Activated CD8-positive, alpha-beta T cell treated with anti-CD3 and anti-CD28 coated beads for 36 hours (primary cell): ENCODE measurements at places on chromosomes 5 and 9. TPM values are rescaled to one million over a fixed set of nuclear protein-coding genes. Genes with fewer than 3 reads are reported as not detected.

Gene SLC25A48
- total RNA-seq, result not detected

Gene RNF224
- total RNA-seq, result not detected

Gene ABLIM3
- not detected for total RNA-seq

Gene TAF11L5
- total RNA-seq, result not detected

Gene WNT8A
- not detected for total RNA-seq

Gene PPP3R2
- total RNA-seq, result not detected

Gene GCNT4
- total RNA-seq, result 2.1 TPM

Gene HRCT1
- not detected for total RNA-seq

GRCh38 chr9:34985311-34985899, 4.1 kb upstream of the DNAJB5 start:
- DNase-seq, result peak; percentile 84
- no peak overlapping the region for H3K4me3 ChIP-seq
- peak overlapping the region; percentile 32 for H3K27ac ChIP-seq
- H3K36me3 ChIP-seq, result no peaks in the 10 kb centered on the region

DNA sequence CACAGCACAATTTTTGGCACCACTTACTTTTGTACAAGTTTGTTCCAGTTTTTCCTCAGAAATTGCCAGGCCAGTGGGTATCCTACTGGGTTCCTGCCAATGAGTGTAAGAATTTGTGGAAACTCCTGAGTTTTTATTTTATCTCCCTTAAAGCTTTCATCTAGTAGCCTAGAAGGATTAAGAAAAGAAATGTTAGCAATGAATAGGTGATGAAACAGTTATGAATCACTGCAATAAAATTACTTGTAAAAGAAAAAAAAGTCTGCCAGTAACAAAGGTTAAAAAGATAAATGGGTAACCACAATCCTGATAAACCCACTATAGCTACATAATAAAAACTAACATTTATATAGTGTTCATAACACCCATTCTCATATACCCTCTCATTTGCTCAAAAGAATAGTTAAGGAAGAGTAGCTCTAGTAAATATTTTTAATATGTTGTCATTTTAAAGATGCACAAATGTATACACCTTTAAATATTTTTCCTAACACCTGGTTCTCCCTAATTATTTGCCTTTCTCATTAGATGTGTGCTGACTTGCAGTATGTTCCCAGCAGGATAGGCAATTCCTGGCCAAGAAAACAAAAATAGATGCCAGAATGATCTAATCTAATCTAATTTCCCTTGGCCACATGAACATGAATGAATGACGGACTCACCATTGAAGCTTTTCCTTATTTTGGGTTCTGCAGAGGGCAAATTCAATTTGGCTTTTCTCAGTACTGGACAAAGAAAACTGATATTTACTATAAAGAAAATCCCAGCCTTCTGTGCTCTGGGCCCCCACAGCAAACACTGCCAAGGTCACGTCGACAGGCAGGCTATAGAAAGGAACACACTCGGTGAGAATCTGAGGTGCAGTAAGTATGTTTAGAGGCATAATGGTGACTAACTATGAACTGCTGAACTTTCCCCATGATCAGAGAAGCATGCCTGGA, 26.4 kb downstream of the ERAP1 start:
- DNase-seq, result no peak
- H3K4me3 ChIP-seq, result no peak overlapping the region
- peaks cover 4% of the 10 kb centered on the region for H3K4me1 ChIP-seq
- peaks cover 61% of the 10 kb centered on the region for H3K36me3 ChIP-seq
- peak overlapping the region; percentile 44 for H3K27ac ChIP-seq

GRCh38 chr9:73178044-73178443, 26.4 kb downstream of the ANXA1 start:
- DNase-seq, result no peak
- H3K4me3 ChIP-seq, result no peak overlapping the region
- peaks cover 10% of the 10 kb centered on the region for H3K4me1 ChIP-seq
- H3K27ac ChIP-seq, result no peak overlapping the region
- no peaks in the 10 kb centered on the region for H3K36me3 ChIP-seq

DNA sequence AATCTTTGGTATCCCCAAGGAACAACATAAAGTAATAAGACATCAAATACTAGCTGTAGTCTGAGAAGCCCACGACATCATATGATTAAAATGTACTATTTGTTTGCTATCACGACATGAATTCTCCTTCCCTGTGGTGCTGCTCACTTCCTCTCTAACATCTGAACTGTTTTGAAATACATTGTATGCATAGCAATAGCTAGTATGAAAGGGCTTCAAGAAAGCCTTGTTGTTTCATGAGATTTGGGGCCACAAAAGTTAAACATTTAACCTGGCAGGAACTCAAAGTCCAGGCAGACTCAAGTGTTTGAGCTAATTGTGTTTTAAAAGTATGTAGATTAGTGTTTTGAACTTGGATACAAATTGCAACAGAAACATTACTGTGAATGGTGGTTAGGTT, 237.4 kb upstream of the PTGER4 start:
- peak overlapping the region; percentile 63 for H3K4me3 ChIP-seq
- no peak for DNase-seq
- H3K27me3 ChIP-seq, result no peaks in the 10 kb centered on the region
- peaks cover 53% of the 10 kb centered on the region for H3K4me1 ChIP-seq
- H3K27ac ChIP-seq, result peak overlapping the region; percentile 98

DNA sequence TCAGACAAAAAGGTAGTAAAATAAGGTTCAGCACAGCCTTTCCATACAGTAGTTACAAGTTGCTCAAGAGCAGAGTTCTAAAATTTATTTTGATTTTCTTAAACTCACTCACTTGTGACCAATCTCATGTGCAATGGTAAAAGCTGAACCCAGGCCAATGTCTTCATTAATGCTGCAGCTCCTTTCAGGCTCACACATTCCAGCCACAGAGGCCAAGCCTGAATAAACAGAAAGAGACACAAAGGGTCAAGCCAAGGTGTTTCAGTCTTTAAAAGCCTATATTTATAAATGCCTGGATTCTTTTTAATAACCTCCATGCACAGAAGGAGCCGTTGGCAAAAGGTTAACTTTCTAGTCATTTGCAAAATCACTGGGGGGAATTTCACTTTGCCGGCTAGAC, 152.5 kb downstream of the ADAMTS6 start:
- no peak overlapping the region for H3K4me3 ChIP-seq
- no peak overlapping the region for H3K27ac ChIP-seq
- no peaks in the 10 kb centered on the region for H3K27me3 ChIP-seq
- DNase-seq, result no peak

DNA sequence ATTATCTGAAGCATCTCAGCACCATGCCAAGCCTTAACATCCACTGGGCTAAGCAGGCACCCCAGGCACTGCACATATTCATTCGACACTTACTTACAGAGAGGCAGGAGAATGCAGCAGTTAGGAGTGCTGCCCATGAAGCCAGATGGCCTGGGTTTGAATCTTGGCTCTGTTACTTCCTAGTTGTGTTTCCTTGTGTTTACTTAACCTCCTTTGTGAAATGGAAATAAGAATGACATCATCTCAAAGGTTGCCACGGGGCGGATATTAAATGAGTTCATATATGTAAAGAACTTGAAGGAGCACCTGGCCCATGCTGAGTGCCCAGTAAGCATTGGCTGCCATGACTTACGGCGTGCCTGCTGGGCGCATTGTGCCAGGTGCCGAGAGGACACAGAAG, 565.2 kb downstream of the CDK5RAP2 start:
- peaks cover 2% of the 10 kb centered on the region for H3K27me3 ChIP-seq
- no peak overlapping the region for H3K27ac ChIP-seq
- no peaks in the 10 kb centered on the region for H3K4me1 ChIP-seq
- no peak for DNase-seq

GRCh38 chr9:103474156-103474555, 479.0 kb downstream of the CYLC2 start:
- H3K4me3 ChIP-seq, result no peak overlapping the region
- DNase-seq, result no peak
- H3K4me1 ChIP-seq, result no peaks in the 10 kb centered on the region

DNA sequence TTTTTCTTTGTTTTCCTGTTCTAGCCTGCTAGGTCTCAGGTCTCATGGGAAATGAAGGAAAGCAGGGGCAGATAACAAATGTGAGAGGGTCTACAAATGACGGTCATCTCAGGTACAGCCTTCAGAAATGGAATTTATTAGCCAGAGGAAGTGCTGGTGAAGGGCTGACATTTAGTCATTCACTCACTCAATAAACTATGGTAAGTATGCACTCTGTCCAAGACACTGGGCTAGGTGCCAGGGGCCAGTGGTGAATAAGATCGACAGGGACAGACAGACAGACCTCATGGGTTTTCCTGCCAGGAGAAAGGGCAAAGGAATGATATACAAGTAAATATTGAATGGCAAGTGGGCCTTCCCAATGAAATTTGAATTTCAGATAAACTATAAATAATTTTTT, 6.3 kb downstream of the PDE6A start:
- H3K4me1 ChIP-seq, result no peaks in the 10 kb centered on the region
- DNase-seq, result no peak
- H3K4me3 ChIP-seq, result no peak overlapping the region
- no peak overlapping the region for H3K27ac ChIP-seq
- peaks cover 4% of the 10 kb centered on the region for H3K27me3 ChIP-seq

DNA sequence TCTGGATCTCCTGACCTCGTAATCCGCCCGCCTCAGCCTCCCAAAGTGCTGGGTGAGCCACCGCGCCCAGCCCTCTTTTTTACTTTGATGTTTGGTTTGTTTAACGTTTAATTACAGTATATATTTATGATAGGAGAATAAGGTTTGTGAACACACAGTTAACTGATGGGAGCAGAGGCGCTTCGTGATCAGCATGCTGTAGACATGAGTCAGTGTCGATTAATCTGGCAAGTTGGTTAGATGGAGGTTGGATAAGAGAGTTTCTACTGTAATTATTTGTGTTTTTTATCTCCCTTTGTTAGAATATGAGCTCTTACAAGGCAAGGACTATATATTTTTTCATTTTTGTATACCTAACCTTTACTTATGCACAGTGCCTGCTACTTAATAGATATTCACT, 14.3 kb downstream of the ATG10 start:
- H3K27ac ChIP-seq, result no peak overlapping the region
- H3K4me1 ChIP-seq, result no peaks in the 10 kb centered on the region
- DNase-seq, result no peak
- peaks cover 26% of the 10 kb centered on the region for H3K36me3 ChIP-seq
- no peaks in the 10 kb centered on the region for H3K27me3 ChIP-seq

DNA sequence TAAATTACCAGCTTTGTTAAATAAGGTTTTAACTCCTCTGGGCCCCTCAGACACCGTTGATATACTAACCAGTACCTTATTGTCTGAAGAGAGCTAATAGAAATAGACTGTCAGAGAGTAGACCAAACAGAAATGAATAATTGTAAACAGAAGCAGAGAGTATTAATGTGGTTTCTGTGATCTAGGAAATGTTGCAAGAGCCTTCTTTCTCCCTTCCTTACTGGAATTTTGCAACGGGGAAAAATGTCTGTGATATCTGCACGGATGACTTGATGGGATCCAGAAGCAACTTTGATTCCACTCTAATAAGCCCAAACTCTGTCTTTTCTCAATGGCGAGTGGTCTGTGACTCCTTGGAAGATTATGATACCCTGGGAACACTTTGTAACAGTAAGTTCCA, 5.1 kb downstream of the TYRP1 start:
- no peak overlapping the region for H3K27ac ChIP-seq
- DNase-seq, result no peak
- H3K36me3 ChIP-seq, result no peaks in the 10 kb centered on the region
- no peaks in the 10 kb centered on the region for H3K27me3 ChIP-seq
- H3K4me3 ChIP-seq, result no peak overlapping the region

- H3K4me1 ChIP-seq, result no peaks in the 10 kb centered on the region
- no peak overlapping the region for H3K4me3 ChIP-seq
- H3K36me3 ChIP-seq, result no peaks in the 10 kb centered on the region
- peaks cover 1% of the 10 kb centered on the region for H3K27me3 ChIP-seq
- no peak overlapping the region for H3K27ac ChIP-seq
These were observed 284.2 kb downstream of the SMARCA2 start for GRCh38 chr9:2299156-2299842.

- H3K36me3 ChIP-seq, result no peaks in the 10 kb centered on the region
- no peak overlapping the region for H3K4me3 ChIP-seq
- no peak for DNase-seq
- H3K4me1 ChIP-seq, result no peaks in the 10 kb centered on the region
- no peak overlapping the region for H3K27ac ChIP-seq
- peaks cover 8% of the 10 kb centered on the region for H3K27me3 ChIP-seq
These were observed 235.8 kb upstream of the VLDLR start for GRCh38 chr9:2385746-2386145.

DNA sequence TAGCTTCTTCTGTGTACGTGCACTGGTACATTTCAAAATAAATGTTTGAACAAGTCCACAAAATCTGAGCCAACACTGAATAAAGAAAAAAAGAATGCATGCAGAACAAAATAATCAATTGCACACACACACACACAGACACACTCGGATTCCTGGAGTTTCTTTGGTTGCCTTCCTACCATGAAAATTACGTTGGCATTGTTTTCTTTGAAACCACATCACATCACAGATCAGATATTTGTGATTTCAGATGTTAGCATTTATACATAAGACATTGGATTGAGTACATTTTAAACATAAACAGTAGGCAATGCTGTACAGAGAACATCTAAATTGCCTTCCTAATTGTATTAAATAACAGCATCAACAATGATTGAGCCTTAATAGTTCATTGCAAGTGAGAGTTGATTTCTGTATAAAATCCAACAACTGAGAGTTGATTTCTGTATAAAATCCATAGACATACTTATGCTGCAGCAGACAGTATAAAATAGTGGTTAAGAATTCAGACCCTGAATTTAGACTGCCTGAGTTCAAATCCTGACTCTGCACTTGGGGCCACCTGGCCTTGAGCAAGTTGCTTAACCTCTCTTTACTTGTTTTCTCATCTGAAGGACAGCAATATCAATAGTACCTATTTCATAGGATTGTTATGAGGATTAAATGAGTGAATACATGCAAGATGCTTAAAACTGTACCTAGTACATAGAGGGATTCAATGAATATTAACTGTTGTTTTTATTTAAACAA, 101.7 kb upstream of the IFNE start:
- peaks cover 22% of the 10 kb centered on the region for H3K4me1 ChIP-seq
- DNase-seq, result no peak
- peaks cover 2% of the 10 kb centered on the region for H3K27me3 ChIP-seq
- no peaks in the 10 kb centered on the region for H3K36me3 ChIP-seq

DNA sequence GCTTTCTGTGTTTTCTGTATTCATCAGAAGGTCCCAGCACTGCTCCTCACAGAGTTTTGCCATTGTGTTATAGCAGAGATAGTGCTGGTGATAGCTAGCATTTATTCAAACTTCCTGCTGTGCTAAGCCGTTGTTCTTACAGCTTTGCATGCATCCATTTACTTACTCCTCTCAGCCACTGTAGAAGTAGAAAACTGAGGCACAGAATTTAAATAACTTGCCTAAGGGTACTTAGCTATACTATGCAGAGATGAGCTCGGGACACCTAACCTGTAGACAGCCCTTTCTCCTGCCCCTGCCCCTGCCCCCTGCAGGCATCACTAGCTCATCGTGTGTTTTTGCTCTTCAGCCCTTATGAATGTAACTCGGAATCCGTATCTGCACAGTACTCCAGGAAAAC, 227.6 kb downstream of the SAXO1 start:
- H3K27me3 ChIP-seq, result peaks cover 14% of the 10 kb centered on the region
- no peak overlapping the region for H3K27ac ChIP-seq
- no peaks in the 10 kb centered on the region for H3K4me1 ChIP-seq
- H3K4me3 ChIP-seq, result no peak overlapping the region

- H3K27ac ChIP-seq, result no peak overlapping the region
- no peaks in the 10 kb centered on the region for H3K36me3 ChIP-seq
These were observed 64.8 kb downstream of the ATP10B start for GRCh38 chr5:160787240-160787639.
